Ammon's horn (tissue), 1 donor: ENCODE measurements at places on chromosomes 7 and 10.

GRCh38 chr7:99238558-99239341 is 30.8 kb upstream of the KPNA7 start:
- DNase-seq: no peak

DNA sequence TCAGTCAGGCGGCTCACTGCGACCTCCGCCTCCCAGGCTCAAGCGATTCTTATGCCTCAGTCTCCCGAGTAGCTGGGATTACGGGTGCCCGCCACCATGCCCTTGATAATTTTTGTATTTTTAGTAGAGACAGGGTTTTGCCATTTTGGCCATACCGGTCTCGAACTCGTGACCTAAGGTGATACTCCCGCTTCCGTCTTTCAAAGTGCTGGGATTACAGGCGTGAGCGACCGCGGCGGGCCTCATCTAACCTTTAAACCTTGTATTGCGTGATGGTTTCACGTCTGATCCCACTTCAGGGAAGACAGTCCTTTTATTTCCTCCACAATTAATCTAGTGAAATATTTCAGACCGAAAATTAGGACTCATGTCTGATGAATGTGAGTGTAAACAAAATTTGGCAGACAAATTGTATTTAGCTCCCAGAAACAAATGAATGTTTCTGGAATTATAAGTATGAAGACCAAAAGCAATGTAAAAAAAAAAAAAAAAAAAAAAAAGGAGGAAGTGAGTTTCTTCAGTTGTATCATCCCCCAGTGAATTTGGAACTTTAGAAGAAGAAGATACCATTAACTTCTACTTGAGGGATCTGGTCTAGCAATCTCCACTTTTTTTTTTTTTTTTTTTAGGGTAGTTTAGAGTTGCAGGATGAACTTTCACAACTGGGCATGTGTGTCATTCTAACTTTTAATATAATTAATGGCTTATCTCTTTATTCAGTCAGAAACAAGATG is 1.6 kb downstream of the NUP42 start:
- DNase-seq: no peak

DNA sequence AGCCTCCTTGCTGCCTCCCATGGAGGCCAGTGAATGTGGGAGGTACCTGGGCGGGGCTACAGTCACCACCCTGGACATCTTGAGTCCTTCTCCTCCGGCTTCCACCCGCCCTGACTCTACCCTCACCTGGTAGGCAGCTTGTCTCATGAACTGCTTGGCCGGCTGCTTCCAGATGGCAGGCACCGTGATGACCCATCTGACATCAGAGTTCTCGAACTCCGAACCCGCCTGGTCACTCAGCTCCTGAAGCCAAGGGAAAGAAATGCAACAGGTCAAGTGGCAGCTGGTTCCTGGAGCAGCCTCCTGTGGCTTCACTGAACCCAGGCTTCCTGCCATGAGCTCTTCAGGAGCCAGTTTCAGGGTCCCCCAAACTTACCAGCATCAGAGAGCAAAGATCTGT is 50.1 kb downstream of the HSPA12A start:
- DNase-seq: no peak

DNA sequence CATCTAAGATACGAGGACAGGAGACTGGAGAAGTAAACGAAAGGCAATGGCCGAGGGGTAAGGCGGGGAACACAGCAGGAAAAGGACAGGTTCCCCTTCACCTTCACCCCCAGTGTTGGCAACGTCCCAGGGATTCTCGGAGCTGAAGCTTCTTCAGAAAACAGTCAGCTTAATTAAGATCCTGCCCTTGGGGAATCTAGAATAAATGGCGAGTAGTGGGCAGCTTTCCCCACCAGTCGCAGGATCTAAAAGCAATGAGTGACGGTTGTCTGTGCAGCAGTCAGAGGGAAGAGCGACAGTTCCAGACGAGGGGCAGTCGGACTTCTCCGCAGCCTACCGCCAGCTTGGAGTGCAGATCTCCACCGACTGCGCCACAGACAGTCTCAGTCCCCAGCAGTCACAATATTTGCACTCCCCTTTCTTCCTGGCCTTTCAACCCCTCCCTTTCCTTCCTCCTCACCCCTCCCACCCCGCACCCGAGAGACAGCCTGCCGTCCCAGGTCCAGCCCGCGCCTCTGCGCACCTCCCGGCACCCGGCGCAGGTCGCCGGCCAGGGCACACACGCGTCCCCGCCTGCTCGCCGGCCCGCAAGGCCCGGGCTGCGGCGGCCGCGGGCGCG is 10.9 kb upstream of the SP8 start:
- no peak for DNase-seq

GRCh38 chr7:135342887-135343286 is 109.2 kb downstream of the STRA8 start:
- DNase-seq: peak; percentile 87

- no peak for DNase-seq
Observed at GRCh38 chr7:152867502-152867874, 107.9 kb downstream of the ACTR3B start.

DNA sequence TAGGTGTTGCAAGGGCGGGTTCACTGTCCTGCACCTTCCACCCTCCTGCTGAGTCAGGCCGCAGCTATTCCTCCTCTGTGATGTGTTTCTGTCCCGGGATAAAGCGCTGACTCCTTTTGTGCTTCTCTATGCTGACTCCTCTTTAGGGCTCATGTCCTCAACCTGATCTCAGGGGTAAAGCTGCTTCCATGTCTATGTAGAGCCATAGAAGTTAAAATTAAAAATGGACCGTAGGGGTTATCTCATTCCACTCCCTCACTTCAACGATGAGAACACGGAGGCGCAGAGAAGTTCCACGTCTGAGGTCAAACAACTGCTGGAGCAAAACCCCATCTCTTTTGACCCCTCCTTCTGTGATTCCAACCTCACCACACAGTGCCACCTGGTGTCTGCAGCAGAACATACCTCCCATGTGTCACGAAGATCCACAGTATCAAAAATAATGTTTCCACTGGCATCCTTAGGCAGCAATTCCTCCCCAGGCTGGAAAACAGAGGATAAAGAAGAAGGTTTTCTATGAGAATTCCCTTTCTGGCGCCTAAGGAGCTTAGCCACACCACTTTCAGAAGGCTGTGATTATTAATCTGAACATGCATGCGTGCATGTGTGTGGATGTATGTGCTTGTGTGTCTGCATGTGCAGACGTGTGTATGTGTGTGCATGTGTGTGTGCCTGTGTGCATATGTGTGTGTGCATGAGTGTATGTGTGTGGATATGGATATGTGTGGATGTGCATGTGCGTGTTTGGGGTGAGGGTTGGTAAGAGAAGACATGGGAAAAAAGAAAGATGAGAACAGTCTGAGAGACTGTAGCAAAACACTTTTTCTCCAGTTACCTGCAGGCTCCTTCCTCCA is 81.2 kb upstream of the UCN3 start:
- peak; percentile 52 for DNase-seq

DNA sequence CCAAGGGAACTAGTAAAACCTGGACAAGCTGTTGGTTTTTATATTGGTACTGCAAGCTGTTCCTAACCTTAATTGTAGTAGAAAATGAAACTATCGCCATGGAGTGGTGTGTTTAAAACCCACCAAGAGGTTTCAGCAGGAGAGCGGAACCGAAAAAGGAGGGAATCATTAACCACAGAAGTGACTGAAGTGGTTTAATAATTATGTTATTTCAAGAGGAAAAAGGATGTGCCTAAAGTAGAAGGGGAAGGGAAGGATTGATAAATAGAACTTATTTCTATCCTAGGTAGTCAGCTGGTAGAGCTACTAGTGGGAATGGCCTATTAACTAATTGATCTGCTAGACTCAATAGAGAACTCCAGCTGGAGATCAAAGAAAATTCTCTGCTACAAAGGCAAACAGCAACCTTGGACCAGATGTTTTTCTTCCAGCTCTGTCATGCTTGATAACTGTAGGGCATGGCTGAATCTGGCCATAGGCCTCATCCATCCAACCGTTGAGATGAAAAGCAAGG is 91.8 kb downstream of the BAMBI start:
- no peak for DNase-seq

- no peak for DNase-seq
Observed at GRCh38 chr7:144787127-144787526, 48.7 kb downstream of the TPK1 start.

DNA sequence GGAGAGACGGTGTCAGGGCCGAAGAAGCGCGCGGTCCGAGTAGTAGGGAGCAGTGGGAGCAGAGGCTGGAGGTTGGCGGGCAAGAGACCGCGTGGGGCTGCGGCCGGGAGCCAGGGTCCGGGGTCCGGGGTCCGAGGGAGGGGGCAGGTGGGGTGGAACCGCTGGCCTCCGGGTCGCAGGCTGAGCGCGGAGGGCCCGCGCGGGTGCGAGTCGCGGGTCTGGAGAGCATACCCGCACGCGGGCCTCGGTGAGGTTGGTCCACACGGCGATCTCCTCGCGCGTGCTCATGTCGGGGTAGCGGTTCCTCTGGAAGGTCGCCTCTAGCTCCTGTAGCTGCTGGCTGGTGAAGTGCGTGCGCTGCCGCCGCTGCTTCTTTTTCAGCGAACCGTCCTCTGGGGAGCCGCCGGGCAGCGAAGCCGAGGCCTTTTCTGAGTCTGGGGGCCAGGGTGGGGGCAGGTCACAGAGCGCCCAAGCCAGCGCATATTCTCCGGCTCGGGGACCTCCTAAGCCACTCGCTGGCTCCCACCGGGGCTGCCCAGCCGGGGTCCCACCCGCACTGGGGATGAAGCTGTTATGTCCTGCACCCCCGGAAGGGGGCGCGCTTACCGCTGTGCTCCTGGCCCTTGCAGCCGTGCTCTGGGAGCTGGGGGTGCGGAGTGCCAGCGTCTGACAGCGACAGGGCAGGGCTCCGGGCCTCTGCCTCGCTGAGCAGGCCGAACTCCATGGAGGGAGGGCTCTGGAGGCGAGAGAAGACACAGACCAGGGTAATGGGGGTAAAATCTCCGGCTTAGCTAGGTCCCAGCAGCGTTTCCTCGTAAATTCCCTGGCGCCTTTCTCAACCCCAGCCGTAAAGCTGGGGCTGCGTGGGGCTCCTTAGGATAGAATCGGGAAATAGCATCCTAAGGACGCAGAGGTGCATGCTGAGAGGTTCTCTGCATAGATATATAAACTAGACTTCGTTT is 5.5 kb downstream of the ELOVL3 start:
- DNase-seq: no peak

- no peak for DNase-seq
Observed at GRCh38 chr7:138932427-138932826, 48.8 kb downstream of the KIAA1549 start.

DNA sequence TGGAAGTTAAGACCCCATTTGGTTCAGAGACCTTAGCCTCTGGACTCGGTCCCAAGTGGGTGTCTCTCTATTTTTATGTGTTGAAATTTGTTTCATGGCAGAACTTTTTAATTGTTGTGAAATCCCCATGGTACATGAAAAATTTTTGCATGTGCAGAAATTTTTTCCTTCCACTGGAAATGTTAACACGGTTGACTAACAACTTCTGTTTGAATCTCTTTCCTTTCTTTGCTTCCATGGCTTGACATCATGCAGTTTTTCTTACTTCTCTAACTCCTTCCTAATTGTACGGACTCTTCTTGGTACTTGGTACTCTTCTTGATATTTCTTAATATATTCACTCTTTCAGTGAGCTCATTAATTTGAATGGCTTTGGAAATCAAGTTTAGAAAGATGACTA is 18.3 kb downstream of the MDFIC start:
- DNase-seq: no peak

DNA sequence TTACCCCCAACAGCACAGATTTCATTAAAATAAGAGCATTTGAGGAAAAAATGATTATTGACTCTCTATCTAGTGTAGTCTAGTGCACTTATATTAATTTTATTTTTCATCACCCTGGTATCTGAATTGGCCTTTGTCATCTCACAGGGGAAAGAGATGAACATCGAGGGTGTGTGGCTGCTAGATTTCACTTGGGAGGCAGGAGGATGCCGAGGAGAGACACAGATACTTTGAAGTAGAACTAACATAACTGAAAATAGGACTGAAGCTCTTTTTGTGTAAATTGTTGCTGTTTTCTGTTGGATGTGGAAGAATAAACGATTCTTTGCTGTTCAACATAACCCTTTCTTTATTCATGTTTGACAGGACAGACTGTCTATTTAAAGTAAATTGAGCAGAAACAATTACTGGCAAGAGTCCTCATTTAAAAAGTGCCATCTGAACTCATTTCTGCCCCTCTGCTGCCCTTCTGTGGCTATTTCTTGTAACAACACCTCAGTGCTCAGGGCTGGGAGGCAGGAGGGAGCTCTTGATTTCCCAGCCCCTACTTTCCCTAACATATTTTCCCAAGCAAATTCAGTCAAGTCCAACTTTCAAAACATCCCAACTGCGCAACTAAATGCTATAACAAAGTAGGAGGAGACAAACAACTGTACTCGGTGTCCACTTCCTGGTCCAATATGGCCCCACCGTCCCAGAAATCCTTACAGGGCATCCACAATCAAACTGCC is 15.6 kb downstream of the LYZL1 start:
- DNase-seq: peak; percentile 88

- DNase-seq: no peak
Observed at GRCh38 chr10:7969623-7970022, 84.9 kb upstream of the GATA3 start.

- no peak for DNase-seq
Observed at GRCh38 chr10:60162631-60163030, 227.0 kb downstream of the ANK3 start.

DNA sequence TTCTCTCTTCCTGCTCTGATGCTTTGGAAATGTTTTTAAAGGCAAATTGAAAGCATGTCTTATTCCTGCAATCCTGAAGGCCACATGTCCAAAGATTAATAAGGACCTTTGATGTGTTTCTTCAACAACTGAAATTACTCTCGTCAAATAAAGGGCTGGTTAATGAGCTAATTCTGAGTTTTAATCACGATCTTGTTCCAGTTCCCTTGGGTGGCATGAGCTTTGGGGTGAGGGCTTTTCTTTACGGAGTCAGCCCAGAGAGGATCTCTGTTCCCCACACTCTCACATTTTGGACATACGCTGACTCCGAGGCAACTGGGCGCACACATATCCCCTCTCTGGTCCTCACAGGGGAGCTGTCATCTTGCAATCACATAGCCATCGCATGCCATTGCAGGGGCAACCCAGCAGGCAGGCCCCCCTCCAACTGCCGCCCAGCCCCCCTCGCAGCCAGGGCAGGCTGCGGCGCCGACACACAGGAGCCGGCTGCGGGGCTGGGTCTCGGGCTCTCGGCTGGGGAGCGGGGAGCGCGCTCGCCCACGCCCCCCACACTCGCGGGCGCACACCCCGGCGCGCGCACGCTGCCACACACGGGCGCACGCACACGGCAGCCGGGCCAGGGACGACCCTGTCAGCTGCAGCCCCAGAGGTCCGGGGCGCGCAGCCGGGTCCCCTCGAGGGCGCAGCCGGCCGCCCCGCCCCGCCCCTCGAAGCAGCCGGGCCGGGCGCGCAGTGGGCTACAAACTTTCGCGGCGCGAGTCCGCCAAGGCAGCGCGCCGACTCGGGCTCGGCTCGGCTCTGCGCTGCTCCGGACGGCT is at the start of gene GDF10:
Gene GDF10, plus strand, starts transcription at position 587 of the 818 bp plus-strand sequence. CDS start 455 bp downstream, outside the sequence.
- no peak for DNase-seq

- DNase-seq: no peak
Observed at GRCh38 chr10:124124123-124124768, 30.8 kb upstream of the CHST15 start.

DNA sequence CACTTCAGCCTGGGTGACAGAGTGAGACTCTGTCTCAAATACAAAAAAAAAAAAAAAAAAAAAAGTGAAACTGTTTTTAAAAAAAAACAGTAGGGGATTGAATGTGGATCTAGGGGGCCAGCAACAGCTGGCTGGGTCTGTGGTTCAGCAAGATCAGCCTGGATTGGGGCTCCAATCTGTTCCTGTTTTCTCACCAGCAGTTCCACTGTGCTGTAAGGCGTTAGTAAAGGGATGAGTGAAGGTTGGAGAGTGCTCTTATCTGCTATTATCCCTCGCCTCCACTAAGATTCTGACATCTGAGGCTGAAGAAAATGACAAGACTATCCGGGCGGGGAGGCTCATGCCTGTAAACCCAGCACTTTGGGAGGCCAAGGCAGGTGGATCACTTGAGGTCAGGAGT is 41.6 kb upstream of the GTF2IRD1 start:
- DNase-seq: no peak
